ENCODE measurements at places on chromosomes 6 and 20. TPM values are rescaled to one million over a fixed set of nuclear protein-coding genes. Genes with fewer than 3 reads are reported as not detected.

Gene FAM50B
- 10.1 TPM for total RNA-seq

Gene FERMT1
- total RNA-seq: 13.2 TPM

Gene SLC22A7
- total RNA-seq: not detected

Gene CPXM1
- 3.0 TPM for total RNA-seq

Gene SYNDIG1
- 1.8 TPM for total RNA-seq

Gene FAM217A
- not detected for total RNA-seq

Gene BANF2
- total RNA-seq: not detected

Gene SLC17A9
- total RNA-seq: 17.1 TPM

Gene PRPH2
- total RNA-seq: 2.5 TPM
